Activated CD4-positive, alpha-beta T cell treated with anti-CD3 and anti-CD28 coated beads, Interleukin-10, Interleukin-2, amounts not matched to agents 100 ng/mL and 50 ng/mL, durations not matched to agents 16 hours and 8 hours (primary cell): ENCODE measurements at places on chromosomes 5 and 9.
A peak's percentile ranks its signal among the peaks of the same experiment; 100 is the strongest.

GRCh38 chr5:112533362-112533761, 114.3 kb upstream of the EPB41L4A start:
- no peak for DNase-seq

DNA sequence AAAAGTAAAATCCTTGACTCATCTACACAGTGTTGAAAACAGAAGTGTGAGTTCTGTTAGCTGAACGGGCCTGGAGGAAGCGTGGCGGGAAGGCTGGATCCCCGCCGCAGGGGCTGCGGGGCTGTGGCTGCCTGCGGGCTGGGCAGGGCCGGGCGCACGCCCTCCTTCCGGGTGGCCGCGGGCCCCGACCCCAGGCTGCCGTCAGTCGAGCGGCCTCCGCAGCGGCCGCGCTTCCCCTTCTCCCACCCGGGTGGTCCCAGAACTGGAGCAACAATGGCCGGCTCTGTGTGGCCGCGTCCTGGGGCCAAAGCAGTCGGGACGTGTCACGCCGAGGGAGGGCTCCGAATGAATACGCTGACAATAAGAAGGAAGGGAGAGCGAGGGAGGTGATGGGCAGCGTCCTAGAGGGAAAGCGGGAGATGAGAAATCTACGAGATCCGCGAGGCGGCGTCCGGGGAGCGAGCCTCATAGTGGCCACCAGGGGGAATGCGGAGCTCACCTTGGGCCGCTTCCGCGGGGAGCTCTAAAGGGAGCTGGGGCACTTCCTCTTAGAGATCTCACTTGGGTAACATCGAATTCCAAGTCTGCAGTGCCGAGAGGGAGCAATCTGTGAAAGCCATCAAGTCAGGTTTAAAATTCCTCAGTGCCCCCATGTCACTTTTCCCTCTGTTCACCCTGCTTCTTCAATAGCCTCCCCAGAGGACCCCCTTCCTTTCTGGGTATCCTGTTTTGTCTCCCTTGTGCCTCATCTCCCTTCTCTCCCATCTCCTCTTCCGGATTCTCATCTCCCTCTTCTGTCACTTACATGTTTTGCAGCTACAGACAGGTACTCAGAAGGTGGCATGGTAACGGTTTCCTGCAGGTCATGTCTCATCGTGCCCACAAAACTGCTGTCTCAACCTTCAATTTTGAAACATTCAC, 83.9 kb downstream of the SLC1A3 start:
- peak; percentile 71 for DNase-seq

DNA sequence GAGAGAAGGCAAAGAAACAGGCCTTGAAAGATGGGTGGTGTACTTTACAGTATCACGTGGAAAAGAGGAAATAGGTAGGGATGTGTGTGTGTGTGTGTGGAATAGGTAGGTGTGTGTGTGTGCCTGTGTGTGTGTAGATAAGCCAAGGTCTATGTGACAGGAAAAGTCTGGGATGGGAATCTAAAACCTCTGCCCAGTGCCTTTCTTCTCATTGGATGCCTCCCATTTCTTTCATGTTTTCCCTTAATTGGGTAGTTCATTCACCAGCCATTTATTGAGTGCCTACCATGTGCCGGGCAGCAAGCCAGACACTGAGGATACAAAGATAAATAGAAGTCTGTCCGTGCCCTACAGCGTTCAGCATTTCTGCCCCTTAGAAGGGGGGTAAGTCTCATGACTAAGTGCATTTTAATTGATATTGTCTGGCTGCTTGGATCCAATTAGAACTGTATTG, 1.0 kb downstream of the URM1 start:
- no peak for DNase-seq

GRCh38 chr5:103208460-103208859, 50.1 kb upstream of the MACIR start:
- no peak for DNase-seq

DNA sequence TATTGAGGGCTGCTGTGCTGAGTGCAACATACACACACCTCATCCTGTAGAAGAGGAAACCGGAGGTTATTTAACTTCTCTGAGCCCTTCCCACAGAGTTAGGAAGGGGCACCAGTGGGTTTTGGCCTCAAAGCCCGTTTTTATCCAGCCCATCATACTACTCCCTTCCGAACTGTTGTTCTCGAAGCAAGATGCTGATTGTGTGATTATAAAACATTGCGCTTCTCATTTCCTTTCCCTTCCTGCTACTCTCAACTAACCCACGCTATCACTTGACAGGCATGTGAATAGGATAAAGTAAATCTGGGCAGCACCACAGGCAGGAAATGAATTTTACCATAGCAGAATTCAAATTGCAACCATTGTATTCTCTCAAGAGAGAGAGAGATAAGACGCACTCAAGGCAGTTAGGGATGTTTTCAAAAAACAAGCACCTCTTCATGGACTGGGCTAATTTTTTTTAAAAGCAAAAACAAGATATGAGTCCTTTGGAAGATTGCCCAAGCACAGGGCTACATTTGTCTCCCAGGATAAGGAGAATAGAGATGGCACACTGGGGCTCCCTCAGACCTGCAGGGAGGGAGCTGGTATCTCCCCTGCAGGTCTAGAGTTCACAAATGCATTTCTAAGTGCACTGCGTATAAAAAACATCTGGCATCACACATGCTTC, 52.6 kb downstream of the GNA14 start:
- no peak for DNase-seq

DNA sequence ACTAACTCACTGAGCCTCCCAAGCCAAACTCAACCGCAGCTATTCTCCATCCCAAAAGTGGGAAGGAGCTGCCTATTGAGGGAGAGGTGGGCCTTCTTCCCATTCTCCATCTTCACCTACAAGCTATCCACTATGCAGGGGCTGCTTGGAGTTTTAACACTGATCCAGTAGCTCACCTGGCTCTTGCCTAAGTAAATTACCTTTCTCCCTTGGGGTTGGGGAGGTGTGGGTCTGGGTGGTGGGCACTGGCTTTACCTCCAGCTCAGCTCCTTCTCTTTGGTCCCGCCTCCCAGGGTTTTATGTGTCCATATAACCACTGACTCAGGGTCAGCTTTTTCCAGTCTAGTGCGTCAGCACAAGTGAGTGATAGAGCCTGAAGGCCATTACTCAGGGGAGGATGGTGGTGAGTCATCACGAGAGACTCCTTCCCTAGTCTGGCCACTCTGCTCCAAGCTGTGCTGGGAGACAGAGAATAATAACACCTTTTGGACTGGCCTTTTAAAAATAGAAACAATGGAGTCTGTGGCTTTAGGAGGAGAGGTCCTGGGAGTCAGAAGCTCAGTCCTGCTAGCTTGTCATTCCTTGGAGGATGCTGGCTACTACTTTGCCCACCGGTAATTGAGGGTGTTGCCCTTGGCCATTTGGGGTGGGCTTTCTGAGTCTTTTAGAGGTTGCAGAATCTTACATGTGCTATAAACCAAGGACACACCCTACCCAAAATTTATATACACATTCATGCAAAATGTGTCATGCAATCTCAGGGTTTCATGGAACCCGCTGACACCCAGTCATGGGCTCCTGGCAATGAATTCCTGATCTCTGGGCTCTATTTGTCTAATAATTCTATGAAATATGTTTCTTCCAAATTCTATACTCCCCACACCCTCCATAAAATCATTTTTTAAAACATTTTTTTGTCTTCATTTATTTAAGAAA, 35.6 kb upstream of the ATP6V1G1 start:
- DNase-seq = no peak

GRCh38 chr9:6922124-6922676, 164.4 kb downstream of the KDM4C start:
- peak; percentile 26 for DNase-seq

DNA sequence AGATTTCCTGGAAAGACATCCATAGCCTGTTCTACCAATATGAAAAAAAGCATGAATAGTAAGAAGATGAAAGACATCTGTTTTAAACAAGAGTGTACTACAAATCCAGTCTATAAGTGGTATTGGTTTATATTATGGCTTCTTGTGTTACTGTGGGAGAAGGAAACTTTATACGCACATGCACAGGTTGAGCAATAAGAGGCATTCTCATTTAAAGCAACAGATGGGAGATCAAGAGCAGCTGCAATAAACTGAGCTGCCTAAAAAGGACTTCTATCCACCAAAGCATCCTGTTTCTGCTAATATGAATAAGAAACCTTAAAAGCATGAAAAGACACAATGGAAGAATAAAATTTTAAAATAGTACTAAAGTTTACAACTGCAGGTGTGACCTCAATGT, 8.6 kb upstream of the PCDHB1 start:
- DNase-seq = no peak

GRCh38 chr5:90709323-90710155, 150.9 kb downstream of the ADGRV1 start:
- peak; percentile 27 for DNase-seq

DNA sequence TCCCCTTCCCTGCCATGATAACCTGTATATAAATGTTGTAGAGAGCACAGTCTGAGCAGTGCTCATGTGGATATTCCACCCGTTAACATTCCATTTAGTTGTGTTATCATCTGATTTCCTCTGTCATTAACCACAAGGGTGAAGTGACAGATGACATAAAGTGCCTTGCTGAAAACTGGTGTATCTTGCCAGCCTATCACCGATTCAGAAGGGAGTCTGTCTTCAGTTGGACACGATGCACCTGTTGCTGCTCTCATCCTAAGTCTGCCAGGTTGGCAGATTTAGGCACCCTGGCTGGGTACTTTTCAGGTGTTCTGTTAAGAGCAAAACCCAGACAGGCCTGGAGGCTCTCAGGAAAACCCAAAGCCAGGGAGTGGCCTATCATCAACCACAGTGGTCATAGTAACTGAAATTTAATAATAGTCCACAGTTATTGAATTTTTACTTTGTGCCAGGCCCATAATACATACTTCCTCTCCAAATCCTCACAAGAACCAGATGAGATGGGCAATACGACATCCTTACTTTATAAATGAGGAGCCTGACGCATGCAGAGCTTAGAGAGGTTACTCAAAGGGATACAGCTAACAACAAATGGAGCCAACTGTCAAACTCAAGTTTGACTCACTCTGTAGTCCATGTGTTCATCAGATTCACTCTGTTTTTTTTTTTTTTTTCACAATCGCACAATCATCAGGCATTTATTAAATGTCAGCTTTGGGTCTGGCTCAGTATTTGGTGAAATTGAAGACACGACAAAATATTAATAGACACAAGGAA, 100.7 kb upstream of the SPRY4 start:
- no peak for DNase-seq

- DNase-seq = no peak
Observed at GRCh38 chr5:123579410-123579809, 67.4 kb downstream of the CSNK1G3 start.

DNA sequence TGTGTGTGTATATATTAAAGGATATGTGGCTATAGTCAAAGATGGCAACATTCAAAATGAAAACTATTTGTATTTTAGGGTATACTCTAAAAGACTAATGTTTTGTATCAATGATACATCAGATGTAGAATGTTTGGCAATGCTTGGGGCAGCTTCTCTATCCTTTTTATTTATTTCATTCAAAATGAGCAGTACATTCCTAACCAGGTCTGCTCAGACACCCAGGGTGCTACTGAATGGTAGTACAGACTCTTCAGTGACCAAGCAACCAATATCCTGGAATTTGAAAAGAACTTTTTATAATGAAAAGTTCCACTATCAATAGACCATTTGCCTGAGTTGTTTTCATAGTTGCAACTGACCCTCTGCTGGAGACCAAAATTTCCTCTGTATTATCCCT, 23.9 kb downstream of the MEGF9 start:
- no peak for DNase-seq

GRCh38 chr9:130196643-130197042, 24.4 kb downstream of the NCS1 start:
- no peak for DNase-seq

DNA sequence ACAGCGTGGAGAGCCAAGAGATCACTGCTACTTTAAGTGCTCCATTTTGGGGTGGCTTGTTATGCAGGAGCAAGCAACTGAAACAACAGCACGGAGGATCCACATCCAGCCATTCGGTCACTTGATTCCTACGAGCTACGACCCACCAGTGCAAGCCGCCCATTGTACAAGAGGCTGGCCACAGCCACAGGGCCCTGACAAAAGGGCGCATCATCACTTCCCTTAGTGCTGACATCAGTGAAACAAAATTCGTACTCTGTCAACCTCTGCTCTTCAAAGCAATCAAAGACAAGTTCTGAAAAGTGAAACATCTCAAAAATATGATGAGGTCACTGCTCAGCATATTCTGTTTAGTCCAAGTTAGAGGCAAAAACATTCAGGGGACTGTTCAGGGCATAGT, 168.4 kb downstream of the GADD45G start:
- DNase-seq = no peak

DNA sequence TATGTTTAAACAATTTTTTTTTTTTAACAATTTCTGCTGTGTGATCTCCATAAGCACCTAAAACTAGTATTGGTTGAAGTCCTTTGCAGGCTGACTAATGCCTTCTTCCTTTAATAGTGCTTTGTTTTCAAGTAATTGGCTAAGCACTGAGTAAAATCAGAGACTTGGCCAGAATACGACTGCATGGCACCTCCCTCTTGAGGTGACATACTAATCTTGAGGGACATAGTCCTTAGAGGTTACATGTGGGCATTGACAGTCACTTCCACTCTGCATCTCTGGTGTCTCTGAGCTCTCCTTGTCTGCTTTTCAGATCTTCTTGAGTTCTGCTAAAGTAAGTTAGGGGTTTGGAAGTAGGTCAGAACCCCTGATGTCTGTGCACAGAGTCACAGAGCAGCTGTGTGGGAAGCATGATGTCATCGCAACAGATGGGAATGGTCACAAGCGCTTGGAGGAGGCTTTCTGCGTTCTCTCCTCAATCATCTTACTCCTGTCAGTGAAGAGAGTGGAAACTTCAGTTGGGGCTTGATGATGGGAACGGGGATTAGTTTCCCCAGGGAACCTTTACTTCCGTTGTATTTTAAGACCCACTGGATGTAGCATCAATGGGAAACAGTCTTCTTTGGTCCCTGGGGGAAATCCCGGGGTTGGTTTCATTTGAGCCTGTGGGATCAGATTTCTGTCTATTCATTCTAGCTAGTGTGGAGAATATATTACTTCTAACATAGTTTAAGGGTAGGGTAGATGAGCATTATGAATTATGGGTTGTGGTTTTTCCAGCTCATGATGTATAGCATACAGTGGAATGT, 136.9 kb downstream of the ARHGAP26 start:
- no peak for DNase-seq

- no peak for DNase-seq
Observed at GRCh38 chr5:141032626-141033025, 18.5 kb upstream of the PCDHB1 start.

DNA sequence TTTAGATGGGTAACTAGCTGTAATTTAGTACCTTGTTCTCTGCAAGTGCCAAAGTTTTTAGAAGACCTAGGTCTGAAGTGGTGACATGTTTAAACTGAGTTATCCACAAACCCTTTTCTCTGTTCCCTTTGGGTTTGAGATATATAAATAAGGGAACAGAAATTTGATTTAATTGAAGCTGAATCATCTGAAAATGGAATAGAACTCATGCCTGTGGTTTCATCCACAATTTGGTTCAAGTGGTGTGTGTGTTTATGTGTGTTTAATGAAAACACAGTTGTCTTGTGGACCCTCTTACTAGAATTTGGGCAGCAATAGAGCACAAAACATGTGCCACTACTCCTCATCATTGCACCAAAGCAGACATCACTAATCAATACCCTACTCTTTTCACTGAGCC, 216.9 kb downstream of the GLIS3 start:
- DNase-seq = no peak

- DNase-seq = no peak
Observed at GRCh38 chr5:134370311-134370870, 978 bp upstream of the UBE2B start.

- DNase-seq = no peak
Observed at GRCh38 chr5:148966348-148966747, 96.5 kb downstream of the SH3TC2 start.
